ENCODE measurements at places on chromosomes 13 and 19.

GRCh38 chr13:95902741-95903140 lies 150.5 kb downstream of the UGGT2 start:
- no peak for DNase-seq

- DNase-seq: no peak
Measured at GRCh38 chr19:49418511-49418910, 4.7 kb downstream of the PTH2 start.

GRCh38 chr13:93462151-93462550 lies 235.5 kb downstream of the GPC6 start:
- no peak for DNase-seq

GRCh38 chr13:57250472-57250871 lies 83.5 kb downstream of the PRR20E start:
- no peak for DNase-seq

GRCh38 chr13:23934520-23934919 lies 37.2 kb upstream of the C1QTNF9B start:
- no peak for DNase-seq

GRCh38 chr13:75938811-75939560 lies 302.9 kb downstream of the LMO7 start:
- DNase-seq: no peak

DNA sequence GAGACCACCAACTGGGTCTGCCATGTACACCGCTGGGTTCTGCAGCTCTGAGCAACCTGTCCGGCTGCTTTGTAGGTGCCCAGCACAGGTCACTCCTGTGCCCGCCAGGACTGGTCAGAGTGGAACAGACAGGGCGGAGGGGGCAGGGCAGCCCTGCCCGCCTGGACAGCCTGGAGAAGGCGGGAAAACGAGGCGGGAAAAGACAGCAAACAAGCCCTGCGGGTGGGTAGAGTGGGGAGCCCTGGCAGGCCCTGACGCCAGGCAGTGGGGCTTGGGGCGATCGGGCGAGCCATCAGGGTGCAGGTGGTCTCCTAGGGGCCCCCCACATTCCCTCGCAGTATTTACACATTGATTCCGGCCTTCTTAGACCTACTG lies 533 bp upstream of the UHRF1 start:
- peak; percentile 36 for DNase-seq
